ENCODE measurements at places on chromosomes 16 and 17.

GRCh38 chr16:11126399-11127054, 129.5 kb downstream of the SOCS1 start:
- DNase-seq = no peak

DNA sequence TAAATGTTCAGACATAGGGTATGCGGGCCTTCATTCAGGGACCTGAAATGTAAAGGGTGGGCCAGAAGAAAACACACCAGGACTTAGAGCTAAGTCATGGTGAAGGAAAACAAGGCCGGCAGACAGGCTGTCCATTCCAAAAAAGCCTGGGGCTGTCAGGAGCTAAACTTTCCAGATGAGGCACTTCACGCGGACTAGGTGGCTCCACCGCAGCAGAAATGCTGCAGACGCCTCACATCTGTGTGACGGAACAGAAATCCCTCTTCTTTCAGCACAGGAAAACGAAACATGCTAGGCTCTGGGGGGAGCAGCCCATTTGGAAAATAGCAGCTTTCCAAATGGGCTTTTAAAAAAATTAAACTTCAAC, 88.7 kb downstream of the HS3ST3A1 start:
- peak; percentile 67 for DNase-seq

GRCh38 chr17:39352511-39352910, 48.9 kb downstream of the FBXL20 start:
- DNase-seq = no peak

DNA sequence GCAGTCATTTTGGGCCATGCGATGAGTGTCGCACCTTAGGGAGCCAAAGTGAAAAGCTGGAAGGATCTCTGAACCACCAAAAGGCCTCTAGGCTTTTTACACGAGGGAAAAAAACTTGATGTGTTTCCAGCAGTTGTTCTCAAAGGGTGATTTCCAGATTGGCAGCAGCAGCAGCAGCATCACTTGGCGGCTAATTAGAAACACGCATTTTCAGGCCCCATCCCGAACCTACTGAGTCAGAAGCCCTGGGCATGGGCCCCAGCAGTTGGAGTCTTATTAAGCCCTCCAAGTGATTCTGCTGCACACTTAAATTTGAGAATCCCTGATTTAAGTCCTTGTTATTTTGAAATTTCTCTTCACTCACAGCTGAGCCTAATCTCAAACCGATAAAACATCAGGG, 25.3 kb upstream of the PYY start:
- DNase-seq = peak; percentile 51

GRCh38 chr16:16867973-16868372, 489.0 kb downstream of the NPIPA7 start:
- DNase-seq = no peak

- peak; percentile 15 for DNase-seq
Measured at GRCh38 chr17:5065227-5065744, 13.0 kb upstream of the ZFP3 start.

GRCh38 chr17:10756185-10756584, 26.4 kb upstream of the TMEM220 start:
- DNase-seq = no peak

GRCh38 chr17:63156986-63157385, 191.0 kb downstream of the TANC2 start:
- DNase-seq = no peak

- DNase-seq = peak; percentile 26
Measured at GRCh38 chr16:9647981-9648701, 534.1 kb downstream of the GRIN2A start.

- peak; percentile 38 for DNase-seq
Measured at GRCh38 chr16:89721546-89722391, 432 bp downstream of the ZNF276 start.

DNA sequence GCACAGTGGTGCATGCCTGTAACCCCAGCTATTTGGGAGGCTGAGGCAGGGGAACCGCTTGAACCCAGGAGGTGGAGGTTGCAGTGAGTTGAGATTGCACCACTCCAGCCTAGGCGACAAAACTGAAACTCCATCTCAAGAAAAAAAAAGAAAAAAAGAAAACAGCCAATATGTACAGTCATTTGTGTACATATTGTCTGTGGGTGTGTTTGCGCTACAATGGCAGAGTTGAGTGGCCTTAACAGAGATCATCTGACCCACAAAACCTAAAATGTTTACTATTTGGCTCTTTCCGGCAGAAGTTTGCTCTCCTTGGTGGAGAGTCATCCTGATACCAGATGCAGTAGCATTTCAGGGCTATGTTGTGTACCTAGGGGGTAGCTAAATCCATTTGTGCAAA, 57.9 kb downstream of the ARSG start:
- no peak for DNase-seq

DNA sequence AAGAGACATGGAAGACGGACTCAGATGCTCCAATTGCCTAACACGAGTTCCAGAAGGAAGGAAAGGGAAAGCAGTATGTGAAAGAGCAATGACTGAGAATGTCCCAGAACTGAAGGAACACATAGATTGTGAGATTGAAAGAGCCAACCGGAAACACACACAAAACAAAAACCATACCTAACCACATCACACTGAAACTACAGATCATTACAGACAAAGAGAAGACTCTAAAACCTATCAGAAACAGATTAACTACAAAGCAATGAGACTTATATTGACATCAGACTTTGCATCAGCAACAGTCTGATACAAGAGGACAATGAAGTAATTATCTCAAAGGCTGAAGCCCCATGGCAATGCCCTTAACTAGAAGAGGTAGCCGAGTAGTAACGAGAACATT, 45.6 kb upstream of the CLEC18B start:
- DNase-seq = no peak

Data from AG10803 (cell line).